IgD-negative memory B cell (primary cell): ENCODE measurements at places on chromosomes 3 and 15. TPM values are rescaled to one million over a fixed set of nuclear protein-coding genes. Genes with fewer than 3 reads are reported as not detected.

The ASB14 gene
- polyA plus RNA-seq, result 0.53 TPM

The BUB1B gene
- 0.55 TPM for polyA plus RNA-seq

The FGF12 gene
- polyA plus RNA-seq, result 0.38 TPM

The IGSF11 gene
- not detected for polyA plus RNA-seq

The FRMD4B gene
- polyA plus RNA-seq, result 0.05 TPM

The MGLL gene
- polyA plus RNA-seq, result 8.6 TPM

The LIPC gene
- polyA plus RNA-seq, result 0.95 TPM

The TTLL13 gene
- 0.08 TPM for polyA plus RNA-seq

The UROC1 gene
- polyA plus RNA-seq, result not detected

The LAMB2 gene
- polyA plus RNA-seq, result not detected

The ALDH1A2 gene
- not detected for polyA plus RNA-seq

The SERPINI2 gene
- polyA plus RNA-seq, result not detected

The TMCO5A gene
- polyA plus RNA-seq, result not detected

The REC114 gene
- not detected for polyA plus RNA-seq

The IL1RAP gene
- 3.7 TPM for polyA plus RNA-seq

The IL5RA gene
- 2.8 TPM for polyA plus RNA-seq

The TGM4 gene
- 0.06 TPM for polyA plus RNA-seq

The ALG1L2 gene
- 1.1 TPM for polyA plus RNA-seq

The PPIP5K1 gene
- polyA plus RNA-seq, result 12.9 TPM

The EBLN2 gene
- 0.80 TPM for polyA plus RNA-seq

The USP8 gene
- 60.9 TPM for polyA plus RNA-seq

The SPESP1 gene
- 1.3 TPM for polyA plus RNA-seq
